ENCODE measurements at places on chromosomes 16 and 17. TPM values are rescaled to one million over a fixed set of nuclear protein-coding genes. Genes with fewer than 3 reads are reported as not detected.

Gene PRSS33
- not detected for total RNA-seq

Gene CDRT15L2
- not detected for total RNA-seq

Gene SLC6A2
- not detected for total RNA-seq

Gene TPPP3
- total RNA-seq = not detected

Gene NUPR1
- 0.44 TPM for total RNA-seq

Gene MYH13
- total RNA-seq = not detected

Gene KRTAP3-1
- not detected for total RNA-seq

Gene CASKIN2
- total RNA-seq = 7.0 TPM

Gene ACSM2A
- total RNA-seq = under 0.01 TPM

Gene TBC1D3
- 1.8 TPM for total RNA-seq

Gene TSNAXIP1
- total RNA-seq = 0.22 TPM

Gene PROCA1
- total RNA-seq = 0.22 TPM

Gene KRTAP4-6
- not detected for total RNA-seq

Gene KIFC3
- 46.4 TPM for total RNA-seq

Gene CRHR1
- total RNA-seq = not detected

Gene TBX6
- total RNA-seq = under 0.01 TPM

Gene ZNF624
- total RNA-seq = 3.5 TPM

Gene SCGB1C2
- not detected for total RNA-seq

Gene KRTAP17-1
- not detected for total RNA-seq

Gene MIEN1
- 17.7 TPM for total RNA-seq

Gene OTOA
- total RNA-seq = under 0.01 TPM

Gene SPATA33
- total RNA-seq = 0.87 TPM

Gene CACNA1G
- total RNA-seq = not detected

Gene CHST4
- not detected for total RNA-seq

Gene CTRB1
- total RNA-seq = not detected

Gene PDP2
- total RNA-seq = 3.9 TPM

Gene C17orf78
- total RNA-seq = not detected

Gene MMP28
- total RNA-seq = 0.40 TPM

Gene TMEM97
- 10.3 TPM for total RNA-seq

Gene SEPTIN1
- total RNA-seq = not detected

Gene ZFHX3
- total RNA-seq = 3.7 TPM

Gene ADORA2B
- total RNA-seq = 5.4 TPM

Measured in lung microvascular endothelial cell (primary cell).